SK-N-MC (cell line): ENCODE measurements at places on chromosomes 16 and 17.

GRCh38 chr16:69190598-69190997 lies 3.6 kb downstream of the SNTB2 start:
- no peak for DNase-seq

DNA sequence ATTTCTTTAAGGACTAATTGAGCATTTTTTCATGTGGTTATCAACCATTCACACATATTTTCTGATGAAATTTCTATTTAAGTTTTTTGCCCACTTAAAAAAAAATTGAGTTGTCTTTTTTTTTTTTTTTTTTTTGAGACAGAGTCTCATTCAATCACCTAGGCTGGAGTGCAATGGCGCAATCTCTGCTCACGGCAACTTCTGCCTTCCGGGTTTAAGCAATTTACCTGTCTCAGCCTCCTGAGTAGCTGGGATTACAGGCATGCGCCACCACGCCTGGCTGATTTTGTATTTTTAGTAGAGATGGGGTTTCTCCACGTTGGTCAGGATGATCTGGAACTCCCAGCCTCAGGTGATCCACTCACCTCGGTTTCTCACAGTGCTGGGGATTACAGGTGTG lies 34.3 kb downstream of the RAB11FIP3 start:
- DNase-seq: no peak

GRCh38 chr17:36674278-36674650 lies 72.9 kb downstream of the MRM1 start:
- no peak for DNase-seq

- DNase-seq: no peak
Measured at GRCh38 chr17:76541739-76542454, 2.1 kb downstream of the PRCD start.

DNA sequence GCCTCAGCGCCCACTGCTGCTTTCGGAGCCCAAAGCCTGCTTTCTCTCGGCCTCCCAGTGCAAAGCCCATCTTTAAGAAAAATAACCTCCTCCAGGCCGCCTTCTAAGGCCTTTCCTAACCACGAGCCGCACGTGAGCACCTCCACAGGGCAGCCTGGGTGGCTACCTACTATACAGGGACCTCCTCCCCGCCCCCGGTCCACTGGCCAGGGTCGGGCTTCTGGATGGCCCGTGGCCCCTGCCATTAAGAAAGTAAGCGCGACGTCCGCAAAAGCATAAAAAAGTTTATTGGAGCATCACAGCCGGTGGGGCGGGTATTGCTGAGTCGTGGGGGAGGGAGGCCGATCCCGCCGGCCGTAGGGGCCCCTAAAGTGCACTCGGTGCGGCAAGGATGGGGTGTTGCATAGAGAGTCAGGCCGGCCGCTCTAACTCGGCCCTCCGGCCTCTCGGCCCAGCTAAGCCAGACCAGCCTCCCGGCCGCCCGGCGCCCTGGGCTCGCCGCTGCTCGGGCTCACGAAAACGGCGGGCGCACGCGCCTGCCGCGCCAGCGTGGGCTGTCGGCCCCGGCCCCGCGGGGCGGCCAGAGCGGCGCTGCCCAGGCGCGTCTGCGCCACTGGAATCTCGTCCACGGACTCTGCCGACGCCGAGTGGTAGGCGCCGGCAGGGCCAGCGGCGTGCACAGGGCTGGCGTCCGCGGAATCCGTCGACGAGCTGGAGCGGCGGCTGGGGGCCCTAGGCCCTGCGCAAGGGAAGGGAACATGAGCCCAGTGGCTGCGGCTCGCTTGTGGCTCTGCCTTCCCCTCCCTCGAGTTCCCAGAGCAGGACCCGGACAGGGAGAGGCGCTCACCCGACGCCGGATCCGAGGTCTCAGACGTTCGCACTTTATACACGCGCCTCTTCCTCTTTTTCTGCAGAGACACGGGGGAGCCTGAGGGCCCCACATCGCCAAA lies 1.1 kb upstream of the TPPP3 start:
- no peak for DNase-seq

GRCh38 chr17:16880121-16880842 lies 91.6 kb downstream of the TNFRSF13B start:
- no peak for DNase-seq

DNA sequence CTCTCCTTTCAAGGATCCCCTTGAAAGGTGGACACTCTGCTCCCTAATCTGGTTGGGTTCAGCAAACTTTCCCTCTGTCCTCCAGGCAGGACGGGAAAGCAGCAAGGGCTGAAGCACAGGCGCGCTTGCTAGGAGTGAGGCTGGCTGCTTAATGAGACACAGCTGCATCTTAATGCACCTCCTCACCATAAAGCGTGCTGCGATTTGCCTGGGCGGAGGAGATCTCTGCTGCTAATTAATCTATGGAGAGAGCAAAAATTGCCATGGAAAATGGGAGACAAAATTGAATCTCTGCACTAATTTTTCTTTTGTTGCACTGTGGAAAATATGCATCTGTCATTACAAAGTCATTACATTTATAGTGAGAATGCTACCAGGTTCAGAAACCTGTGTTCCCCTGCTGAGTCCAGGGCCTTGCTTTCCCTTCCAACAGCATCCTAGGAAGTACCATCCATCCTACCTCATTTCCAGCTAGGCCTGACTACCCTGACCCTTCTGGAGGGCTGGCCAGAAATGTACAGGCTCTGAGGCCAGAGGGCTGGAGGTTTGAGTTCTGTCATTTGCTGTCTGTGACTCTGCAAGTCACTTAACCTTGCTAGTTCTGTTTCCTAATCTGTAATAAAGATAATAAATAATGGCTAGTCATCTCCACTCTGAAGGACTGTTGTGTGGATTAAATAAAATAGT lies 43.5 kb upstream of the BCAR1 start:
- DNase-seq: no peak

GRCh38 chr16:16133943-16134604 lies 89.2 kb downstream of the ABCC6 start:
- DNase-seq: no peak

GRCh38 chr17:62562656-62563055 lies 64.8 kb upstream of the MRC2 start:
- no peak for DNase-seq

DNA sequence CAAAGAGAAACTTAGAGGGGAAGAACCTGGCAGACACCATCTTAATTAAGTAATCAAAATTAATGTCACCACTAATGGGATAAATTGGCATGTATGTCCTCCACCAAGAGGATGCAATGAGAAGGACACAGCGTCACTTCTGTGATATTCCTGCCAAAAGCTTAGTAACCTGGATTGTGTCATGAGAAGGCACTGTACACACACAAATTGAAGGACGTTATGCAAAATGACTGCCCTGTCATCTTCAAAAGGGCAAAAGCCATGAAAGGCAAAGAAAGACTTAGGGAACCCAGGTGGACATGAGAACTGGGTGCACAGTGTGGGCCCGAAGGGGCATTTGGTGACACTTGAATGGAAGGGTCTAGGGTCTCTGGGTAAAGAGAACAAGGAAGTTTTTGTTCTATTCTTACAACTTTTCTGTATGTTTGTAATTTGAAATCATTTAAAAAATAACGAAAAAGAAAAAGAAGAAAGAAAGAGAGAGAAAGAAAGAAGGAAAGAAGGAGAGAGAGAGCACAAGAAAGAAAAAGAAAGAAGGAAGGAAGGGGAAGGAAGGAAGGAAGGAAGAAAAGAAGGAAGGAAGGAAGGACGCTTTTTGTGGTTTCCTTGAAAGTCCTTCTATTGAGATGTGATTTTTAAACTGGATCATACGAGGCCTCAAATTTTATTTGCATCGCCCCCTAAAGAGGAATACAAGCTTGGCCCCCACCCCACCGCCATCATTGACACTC lies 4.0 kb upstream of the APOH start:
- no peak for DNase-seq

DNA sequence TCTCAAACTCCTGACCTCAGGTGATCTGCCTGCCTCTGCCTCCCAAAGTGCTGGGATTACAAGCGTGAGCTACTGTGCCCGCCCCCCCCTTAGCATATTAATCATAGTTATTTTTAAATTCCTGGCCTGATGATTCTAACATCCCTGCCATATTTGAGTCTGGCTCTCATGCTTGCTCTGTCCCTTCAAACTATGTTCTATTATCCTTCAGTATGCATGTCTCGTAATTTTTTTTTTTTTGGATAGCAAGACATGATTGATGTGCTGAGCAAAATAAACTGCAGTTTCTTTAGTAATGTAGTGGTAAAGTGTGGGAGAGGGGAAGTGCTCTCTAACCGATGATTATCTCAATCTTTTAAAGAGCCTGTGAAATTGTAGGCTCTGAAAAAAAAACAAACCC lies 34.3 kb upstream of the TMEM92 start:
- no peak for DNase-seq

DNA sequence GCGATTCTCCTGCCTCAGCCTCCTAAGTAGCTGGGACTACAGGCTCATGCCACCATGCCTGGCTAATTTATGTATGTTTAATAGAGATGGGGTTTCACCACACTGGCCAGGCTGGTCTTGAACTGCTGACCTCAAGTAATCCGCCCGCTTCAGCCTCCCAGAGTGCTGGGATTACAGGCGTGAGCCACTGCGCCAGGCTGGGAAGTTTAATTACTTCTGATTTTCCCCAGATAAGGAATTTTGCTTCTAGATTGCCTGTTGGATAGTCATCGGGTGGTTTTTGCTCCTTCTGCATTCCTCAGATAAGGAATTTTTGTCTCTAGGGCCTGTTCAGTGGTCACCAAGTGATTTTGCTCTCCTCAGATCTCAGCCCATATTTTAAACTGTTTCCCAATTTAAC lies 112.5 kb downstream of the MAP2K4 start:
- no peak for DNase-seq

- no peak for DNase-seq
Measured at GRCh38 chr16:84391151-84392030, 23.1 kb downstream of the ATP2C2 start.

DNA sequence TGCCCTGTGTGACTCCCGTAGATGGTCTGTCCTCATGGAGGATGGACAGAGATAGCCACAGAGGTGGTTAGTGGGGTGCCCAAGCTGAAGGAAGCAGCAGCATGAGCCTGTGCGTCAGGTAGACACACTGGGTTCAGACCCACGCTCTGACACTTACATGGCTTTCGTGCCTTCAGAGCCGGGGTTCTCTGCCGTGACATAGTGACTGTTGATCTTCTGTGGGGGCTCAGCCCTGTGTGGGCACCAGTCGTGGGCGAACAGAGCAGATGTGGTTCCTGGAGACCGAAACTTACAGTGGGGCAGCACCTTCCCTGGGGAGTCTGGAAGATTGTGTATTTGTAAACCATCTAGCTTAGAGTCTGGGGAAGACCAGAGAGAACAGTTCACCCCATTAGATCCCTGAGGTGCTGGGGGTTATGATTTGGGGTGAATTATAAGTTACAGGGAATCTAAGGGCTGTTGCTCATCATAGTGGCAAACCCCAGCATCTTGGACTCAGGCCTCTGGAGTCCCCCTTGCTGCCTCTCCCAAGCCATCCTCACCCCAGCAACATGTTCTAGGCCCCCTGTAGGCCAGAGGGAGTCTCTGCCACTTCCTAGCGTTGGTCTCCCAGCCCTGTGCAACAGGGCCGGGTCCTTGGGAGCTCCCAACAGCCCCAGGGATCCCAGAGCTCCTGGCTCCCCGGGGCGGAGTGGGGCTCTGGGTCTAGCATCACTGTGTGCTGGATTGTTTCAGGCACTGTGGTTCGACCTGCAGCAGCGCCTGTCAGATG lies 28.6 kb downstream of the NECAB2 start:
- no peak for DNase-seq

GRCh38 chr17:2957631-2958286 lies 105.6 kb downstream of the OR1D5 start:
- no peak for DNase-seq

DNA sequence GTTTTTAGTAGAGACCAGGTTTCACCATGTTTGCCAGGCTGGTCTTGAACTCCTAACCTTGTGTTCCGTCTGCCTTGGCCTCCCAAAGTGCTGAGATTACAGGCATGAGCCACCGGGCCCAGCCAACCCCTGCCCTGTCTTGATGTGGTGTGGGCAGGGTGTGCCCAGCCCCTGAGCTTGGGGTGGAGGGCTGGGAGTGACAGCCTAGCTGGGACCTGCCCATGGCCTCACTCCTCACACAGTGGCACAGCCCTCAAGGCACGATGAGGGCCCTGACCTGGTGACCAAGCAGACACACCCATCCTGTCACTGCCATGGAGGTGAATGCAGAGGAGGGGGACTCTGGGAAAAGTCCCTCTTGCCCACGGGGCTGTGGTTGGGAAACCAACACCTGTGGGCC lies 3.0 kb downstream of the IL32 start:
- no peak for DNase-seq

- DNase-seq: no peak
Measured at GRCh38 chr17:42571435-42572225, 4.7 kb downstream of the MLX start.

DNA sequence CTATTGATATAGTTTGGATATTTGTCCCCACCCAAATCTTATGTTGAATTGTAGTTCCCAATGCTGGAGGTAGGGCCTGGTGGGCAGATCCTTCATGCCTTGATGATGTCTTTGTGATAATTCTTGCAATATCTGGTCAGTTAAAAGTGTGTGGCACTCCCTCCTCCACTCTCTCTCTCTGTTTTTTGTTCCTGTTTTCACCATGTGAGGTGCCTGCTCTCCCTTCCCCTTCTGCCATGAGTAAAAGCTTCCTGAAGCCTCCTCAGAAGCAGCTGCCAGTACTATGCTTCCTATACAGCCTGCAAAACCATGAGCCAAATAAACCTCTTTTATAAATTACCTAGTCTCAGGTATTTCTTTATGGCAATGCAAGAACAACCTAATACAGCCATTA lies 47.3 kb downstream of the TOM1L2 start:
- no peak for DNase-seq

DNA sequence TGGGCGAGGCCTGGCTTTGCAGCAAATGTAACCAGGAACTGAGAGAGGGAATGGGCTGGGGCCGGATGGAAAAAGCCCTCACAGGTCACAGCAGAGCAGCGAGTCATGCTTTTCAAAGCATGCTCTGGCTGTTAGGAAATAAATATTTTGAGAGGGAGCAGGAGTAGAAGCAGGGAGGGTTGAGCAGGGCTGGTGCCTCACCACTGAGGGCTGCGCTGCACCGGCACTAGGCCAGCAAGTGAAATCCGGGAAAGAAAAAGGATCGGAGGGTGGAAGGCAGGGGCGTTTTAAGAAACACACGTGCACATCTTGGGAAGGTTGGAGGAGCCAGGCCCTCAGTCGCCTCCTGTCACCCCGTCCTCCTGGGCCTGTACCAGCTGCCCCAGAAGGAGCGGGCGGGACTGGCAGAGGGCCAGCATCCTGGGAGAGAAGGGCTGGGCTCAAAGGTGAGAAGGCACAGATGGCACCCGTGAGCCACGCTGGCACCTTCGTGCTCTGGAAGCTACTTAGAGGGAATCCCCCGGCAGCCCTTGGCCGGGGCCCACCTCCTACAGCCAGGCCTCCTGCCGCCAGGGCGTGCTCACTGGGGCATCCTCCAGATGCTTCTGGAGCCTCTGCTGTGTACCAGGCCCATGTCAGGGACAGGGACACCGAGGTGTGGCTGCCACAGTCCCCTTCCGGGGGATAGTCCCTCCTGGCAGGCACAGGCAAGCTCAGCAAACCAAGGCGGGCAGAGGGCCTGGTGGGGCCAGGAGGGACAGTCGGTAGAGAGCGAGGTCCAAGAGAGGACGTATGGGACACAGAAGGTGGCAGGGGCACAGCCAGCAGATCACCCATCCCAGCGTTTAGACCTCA lies 71.5 kb upstream of the PLCG2 start:
- DNase-seq: no peak
